ENCODE measurements at places on chromosomes 4 and X.

DNA sequence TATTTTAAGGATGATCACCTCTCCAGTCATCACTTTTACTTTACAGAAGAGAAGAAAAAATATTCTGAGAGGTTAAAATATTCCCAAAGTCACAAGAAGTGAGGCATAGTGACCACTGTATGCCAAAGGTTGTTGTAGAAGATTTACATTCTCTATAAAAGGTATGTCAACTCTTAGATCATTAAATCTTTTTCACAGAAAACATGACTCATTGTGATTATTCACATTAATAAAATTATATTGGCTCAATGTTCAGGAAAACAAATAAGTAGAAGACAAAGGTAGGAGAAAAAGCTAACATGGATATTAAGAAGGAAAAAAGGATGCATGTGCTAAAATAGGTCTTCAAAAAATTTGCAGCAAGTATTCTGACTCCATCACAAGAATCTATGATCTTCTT lies 82.0 kb downstream of the ADAMTS3 start:
- no peak for DNase-seq

GRCh38 chr4:23476515-23477090 lies 413.2 kb downstream of the PPARGC1A start:
- no peak for DNase-seq

DNA sequence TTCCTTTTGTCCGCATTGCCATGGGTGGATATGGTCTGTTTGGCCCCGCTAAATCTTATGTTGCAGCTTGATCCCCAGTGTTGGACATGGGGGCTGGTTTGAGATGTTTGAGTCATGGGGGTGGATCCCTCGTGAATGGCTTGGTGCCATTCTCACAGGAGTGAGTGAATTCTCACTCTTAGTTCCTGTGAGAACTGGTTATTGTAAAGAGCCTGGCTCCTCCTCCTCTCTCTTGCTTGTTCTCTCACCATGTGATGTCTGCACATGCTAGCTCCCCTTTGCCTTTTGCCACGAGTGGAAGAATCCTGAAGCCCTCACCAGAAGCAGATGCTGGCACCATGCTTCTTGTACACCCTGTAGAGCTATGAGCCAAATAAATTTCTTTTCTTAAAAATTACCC lies 22.6 kb upstream of the STBD1 start:
- no peak for DNase-seq

DNA sequence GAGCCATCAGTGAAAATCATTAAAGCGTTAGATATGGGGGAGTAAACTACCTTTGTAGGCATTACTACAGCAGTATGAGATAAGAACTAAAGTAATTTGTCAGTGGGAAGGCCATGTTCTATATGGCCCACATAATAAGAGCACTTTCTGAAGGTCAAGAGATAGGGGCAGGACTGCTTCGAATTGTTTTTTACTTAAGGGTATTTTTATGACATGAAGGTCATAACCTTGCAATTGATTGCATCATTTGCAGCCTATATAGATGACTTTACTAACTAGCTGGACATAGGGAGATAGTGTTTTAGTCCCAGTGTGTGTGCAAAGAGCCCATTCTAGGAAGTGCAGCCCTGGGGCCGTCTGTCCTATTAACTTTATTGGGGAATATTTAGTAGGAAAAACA lies 23.6 kb upstream of the GC start:
- no peak for DNase-seq

- DNase-seq = peak; percentile 47
These were observed 25.4 kb downstream of the ELOVL6 start for GRCh38 chr4:110172972-110173371.

DNA sequence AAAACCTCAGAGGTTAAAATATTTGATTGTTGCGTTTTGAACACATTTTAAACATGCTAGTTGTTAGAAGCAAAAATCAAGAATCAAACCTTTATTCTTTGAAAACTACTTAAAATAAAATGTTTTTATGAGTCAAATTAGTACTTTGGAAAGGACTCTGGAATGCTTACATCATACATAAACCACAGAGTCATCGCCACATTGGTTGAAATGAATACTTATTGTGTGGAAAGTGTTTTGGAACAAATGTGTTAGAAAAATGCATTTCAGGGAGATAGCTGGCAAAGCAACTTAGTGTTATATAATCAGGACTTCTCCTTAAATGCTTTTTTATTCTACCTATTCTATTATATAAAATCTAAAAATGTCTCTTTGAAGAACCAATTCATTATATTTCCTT lies 49.4 kb upstream of the CAMK2D start:
- no peak for DNase-seq

- DNase-seq = no peak
These were observed 282.1 kb upstream of the GIMD1 start for GRCh38 chr4:106650701-106651100.

- no peak for DNase-seq
These were observed 1.2 kb downstream of the RPGR start for GRCh38 chrX:38326086-38326485.

DNA sequence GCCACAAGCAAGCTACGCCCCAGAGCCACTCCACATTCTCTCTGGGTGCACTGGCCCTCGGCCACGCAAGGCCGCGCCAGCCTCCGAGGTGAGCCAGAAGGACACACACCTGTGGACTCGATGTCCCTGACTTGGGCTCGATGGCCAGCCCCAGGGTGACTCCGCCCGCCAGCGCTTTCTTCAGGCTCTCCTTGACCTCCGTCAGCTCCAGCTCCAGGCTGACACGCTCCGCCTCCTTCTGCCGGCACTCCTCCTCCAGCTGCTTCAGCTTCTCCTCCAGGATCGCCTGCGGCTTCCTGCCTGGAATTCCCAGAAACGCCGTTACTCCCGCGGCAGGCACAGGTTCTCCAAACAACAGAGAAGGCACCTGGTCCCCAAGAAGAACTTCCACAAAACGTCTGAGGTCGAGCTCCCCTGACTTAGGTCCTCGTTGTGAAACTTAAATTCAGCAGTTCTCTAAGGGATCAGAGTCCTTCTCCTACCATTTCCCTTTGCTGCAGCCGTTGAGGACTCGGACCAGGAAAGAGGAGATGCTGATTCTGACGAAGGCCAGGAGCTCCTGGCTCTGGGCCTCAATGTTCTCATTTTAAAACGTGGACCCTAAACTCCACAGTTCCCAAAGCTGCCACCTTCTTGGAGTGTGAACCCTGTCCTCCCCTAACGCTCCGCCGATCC lies 166.8 kb downstream of the AFAP1 start:
- DNase-seq = no peak

DNA sequence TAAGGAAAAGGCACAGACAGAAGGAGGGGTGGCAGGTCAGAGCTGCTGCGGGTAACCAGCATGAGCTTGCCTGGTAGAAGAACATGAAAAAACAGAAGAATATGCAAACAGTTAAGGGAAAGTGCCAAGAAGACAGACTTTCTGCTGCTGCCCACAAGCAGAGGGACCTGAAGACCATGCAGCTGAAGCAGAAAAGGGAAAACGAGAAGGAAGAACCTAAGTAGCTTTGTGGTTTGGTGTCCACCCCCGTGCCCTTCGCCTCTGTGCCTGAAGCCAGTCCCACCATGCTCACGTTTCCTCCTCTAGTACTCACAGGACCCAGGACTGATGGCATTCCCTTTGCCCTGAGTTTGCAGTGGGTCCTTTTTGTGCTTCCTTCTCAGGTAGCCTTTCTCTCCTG lies 62.8 kb downstream of the UBA6 start:
- no peak for DNase-seq

GRCh38 chr4:132619968-132620367 lies 529.1 kb upstream of the PCDH10 start:
- DNase-seq = no peak

- no peak for DNase-seq
These were observed 634.6 kb upstream of the FTHL17 start for GRCh38 chrX:31706466-31706865.

GRCh38 chr4:137960371-137961050 lies 281.6 kb downstream of the SLC7A11 start:
- DNase-seq = no peak

- DNase-seq = no peak
These were observed 113.6 kb upstream of the TEX13C start for GRCh38 chrX:125205918-125206665.

Measured in NCI-H1417 treated with DMSO at 0.1 percent for 48 hours (cell line).